LHCN-M2 (cell line): ENCODE measurements at places on chromosomes 16 and 17.

GRCh38 chr17:72299100-72299499 is 178.3 kb downstream of the SOX9 start:
- DNase-seq = no peak

DNA sequence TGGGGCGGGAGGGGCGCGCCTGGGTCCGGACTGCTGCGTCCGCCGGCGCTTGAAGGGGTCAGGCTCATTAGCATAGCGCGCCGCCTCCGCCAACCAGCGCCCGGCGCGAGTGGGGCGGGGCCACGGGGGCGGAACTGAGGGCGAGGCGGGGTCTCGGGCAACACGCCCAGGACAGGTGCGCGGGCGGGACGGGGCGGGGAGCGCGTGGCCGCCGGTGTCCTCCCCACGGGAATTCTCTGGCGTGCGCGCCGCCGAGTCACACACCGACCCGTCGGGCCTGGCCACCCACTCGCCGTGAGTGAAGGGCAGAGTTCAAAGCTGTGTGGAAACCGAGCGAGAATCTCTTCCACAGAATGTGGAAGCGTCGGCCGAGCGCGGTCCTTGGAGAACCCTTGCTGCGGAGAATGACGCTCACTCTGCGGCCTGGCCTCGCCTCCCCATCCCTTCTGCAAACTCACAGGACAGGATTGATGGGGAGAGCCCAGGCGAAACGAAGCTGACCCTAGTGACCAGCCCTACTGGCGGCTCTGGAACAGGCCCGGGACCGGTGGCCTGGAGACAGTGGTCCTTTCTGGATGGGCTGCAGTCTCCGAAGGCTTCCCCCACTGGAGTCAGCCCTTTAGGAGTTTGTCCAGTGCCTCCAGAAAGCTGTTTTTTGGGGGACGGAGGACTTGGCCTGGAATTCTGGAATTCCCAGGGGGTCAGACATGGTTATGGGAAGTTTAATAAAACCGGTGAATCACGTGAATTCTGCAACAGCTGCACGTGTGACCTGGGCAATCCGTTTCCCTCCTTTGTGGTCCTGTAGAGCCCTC is at the start of gene SNAI3:
SNAI3 (minus strand) TSS at position 69 of the 815 bp plus-strand sequence. CDS start 101 bp downstream, outside the sequence.
- peak; percentile 71 for DNase-seq

- DNase-seq = no peak
These were observed 16.6 kb downstream of the LDHD start for GRCh38 chr16:75099738-75100602.

- no peak for DNase-seq
These were observed 1.5 kb downstream of the HAPSTR1 start for GRCh38 chr16:9092978-9093344.

DNA sequence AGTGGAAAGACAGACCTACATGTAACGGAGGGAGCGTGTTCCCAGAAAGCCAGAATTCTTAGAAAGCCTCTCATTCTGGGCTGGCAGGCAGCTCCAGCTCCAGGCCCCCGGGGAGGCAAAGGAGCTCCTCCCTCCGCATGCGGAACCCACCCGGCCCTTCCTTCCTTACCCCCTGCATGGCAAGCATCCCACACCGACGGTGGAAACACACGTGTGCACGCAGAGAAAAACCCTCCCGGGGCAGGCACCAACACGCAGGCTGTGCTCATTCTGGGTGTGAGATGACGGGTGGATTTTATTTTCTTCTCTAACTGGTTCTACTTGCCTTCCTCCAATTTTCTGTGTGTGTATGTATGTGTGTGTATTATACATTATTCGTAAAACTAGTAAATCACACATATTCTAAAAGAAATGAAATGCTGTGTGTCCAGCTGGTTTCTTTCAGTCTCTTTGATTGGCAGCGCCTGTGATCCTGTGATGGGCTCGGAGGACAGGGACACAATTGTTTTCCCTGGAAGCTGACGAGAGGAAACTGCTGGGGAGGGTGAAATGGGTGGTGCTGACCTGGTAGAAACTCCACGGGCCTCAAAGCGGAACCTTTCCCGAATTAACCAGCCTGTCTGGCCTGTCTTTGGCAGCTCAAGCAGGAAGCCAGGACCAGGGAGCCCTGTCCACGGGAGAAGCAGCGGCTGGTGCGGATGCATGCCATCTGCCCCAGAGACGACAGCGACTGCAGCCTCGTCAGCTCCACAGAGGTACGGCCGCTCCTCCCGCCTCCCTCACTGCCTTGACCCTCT is 22.2 kb downstream of the CARD14 start:
- no peak for DNase-seq

GRCh38 chr17:41211845-41212466 is 14.5 kb upstream of the KRTAP9-2 start:
- DNase-seq = peak; percentile 54

GRCh38 chr16:74591876-74592650 is 14.9 kb downstream of the GLG1 start:
- DNase-seq = no peak

DNA sequence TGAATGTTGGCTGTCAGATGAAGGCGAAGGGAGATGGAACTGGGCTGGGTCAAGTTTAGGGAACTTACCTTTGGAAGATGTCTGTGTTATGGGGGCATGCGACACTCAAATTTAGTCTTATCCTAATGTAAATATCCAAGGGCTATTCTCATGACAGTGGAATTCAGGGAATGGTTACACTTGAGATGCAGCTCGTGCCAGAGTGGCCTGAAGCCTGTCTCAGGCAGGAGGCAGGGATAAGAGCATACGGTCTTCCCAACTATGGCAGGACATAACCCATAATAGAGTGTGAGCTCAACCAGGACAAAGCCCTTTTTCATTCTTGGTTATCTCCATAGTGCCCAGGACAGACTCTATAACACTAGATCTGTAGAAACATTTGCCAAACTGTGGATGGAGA is 393.3 kb upstream of the CDH11 start:
- DNase-seq = no peak

- no peak for DNase-seq
These were observed 57.7 kb upstream of the RBFOX3 start for GRCh38 chr17:79668344-79669250.

DNA sequence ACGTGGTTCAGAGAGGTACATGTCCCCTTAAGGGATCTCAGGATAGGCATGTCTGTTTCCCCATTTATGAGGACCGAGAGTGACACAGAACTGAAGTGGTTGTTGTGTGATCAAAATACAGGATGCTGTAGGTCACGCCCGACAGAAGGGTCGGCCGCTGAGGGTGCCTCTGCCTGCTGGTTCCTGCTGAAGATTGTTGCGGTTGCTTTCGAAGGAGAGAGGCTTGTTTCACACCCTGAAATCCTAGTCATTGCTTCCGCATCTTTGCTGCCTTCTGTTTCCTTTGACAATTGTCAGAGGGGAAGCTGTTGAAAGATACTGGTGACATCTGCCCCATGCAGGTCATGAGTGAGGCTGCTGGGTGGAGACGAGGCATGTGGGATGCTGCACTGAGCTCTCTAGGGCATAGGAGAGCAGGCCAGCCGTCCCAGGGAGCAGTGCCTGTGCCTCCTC is 3.8 kb upstream of the NAT9 start:
- no peak for DNase-seq

GRCh38 chr16:56610017-56610608 is 1.7 kb downstream of the MT2A start:
- peak; percentile 94 for DNase-seq

GRCh38 chr17:3918372-3919122 is 2.3 kb upstream of the P2RX1 start:
- DNase-seq = peak; percentile 19

GRCh38 chr16:82801361-82801760 is 174.6 kb downstream of the CDH13 start:
- DNase-seq = peak; percentile 34

- DNase-seq = no peak
These were observed 19.8 kb downstream of the EARS2 start for GRCh38 chr16:23537390-23537789.

DNA sequence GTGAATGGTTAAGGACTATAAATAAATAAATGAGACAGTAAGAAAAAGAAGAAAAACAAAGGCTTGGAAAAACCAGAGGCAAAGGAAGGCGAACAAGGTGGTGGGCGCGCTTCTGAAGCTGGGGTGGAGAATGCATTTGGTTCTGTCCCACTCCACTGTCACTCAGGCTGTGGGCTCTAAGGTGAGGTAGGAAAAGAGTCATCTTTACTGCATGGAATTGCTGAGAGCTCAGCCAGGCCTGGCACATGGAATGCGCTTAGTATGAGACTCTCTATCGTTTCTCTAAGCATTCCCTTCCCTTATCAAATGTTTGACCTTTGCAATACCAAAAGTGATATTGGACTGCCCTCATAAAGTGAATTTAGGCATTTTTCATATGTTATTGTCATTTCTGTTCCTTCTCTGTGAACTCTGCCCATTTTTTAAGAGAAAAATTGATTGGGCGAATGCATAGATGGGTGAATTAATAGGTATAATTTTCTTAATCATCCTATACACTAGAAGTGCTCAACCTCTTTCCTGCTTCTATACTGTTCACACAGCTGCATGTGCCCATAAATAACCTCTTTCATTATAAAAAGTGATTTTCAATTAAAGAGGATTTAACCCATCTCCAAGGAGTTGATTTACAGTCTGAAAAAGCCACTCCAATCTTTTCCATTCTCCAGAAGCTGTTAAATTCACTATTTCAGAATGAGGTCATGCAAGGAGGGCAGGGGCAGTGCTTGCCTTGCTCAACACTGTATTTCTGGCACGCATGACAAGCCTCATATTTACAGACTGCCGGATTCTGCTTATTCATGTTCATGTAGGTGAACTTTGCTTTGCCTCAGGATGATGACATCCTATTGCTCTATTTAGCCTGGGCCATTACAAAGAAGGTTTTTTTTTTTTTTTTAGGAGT is 87.7 kb downstream of the MYH10 start:
- DNase-seq = no peak

- DNase-seq = no peak
These were observed 61.7 kb upstream of the LYRM9 start for GRCh38 chr17:27954548-27955495.

GRCh38 chr16:52077607-52078006 is 469.3 kb downstream of the TOX3 start:
- DNase-seq = no peak

- DNase-seq = no peak
These were observed 331.9 kb downstream of the FOXL1 start for GRCh38 chr16:86910161-86910769.

DNA sequence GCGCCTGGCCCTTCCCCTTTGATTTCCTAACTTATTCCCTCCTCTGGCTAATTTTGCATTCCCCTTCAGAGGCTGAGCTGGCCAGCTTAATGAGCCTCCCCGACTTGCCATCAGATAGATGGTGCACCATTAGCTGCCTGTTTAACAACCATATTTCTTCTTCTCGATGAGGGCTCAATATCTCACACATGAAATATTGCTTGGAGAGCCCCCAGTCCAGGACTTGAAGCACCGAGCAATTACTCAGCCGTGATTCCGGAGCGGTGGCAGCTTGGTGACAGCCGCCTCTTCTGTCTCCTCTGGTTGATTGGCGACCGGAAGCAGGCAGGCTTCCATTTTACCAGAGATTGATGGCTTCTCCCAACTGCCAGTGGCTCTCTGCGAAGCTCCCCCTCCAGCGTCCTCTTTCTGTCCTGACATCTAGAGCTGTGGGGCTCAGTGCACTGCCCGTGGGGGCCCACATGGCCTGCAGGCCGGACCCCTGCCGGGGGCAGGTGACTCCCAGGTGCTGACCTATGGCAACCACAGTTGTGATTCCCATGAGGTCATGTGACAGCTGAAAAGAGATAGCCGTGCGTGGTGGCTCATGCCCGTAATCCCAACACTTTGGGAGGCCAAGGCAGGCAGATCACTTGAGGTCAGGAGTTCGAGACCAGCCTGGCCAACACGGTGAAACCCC is 133.7 kb upstream of the SEC14L1 start:
- DNase-seq = no peak

DNA sequence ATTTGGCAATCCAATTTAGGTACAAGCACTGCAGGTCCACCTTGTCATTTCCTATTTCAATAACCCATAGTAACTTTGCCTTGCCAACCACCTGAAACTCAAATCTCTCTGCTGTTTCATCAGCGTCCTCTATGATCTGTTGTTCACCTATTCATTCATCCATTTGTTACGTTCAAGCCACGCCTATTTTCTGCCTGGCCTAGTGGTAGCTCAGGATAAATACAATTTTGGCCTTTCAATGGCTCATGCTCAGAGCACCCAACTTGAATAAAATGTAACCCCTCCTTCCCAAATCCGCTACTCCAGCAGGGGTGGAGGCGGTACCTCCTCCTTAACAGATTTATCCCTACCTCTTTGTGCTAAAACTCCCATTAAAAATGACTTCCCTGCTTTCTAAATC is 3.6 kb upstream of the FBXO47 start:
- no peak for DNase-seq

DNA sequence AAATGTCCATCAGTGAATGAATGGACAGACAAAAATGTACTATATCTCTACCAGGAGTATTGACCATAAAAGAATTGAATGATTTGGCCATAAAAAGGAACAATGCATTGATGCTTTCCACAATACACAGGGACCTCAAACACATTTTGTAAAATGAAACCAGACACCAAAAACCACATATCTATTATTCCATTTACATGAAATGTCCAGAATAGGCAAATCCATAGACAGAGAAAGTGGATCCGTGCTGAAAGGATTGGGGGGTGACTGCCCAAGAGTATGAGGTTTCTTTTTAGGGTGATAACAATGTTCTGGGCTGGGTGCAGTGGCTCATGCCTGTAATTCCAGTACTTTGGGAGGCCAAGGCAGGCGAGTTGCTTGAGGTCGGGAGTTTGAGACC is 6.9 kb upstream of the LITAF start:
- no peak for DNase-seq

- DNase-seq = no peak
These were observed 71.3 kb downstream of the NEUROD2 start for GRCh38 chr17:39536468-39536867.

DNA sequence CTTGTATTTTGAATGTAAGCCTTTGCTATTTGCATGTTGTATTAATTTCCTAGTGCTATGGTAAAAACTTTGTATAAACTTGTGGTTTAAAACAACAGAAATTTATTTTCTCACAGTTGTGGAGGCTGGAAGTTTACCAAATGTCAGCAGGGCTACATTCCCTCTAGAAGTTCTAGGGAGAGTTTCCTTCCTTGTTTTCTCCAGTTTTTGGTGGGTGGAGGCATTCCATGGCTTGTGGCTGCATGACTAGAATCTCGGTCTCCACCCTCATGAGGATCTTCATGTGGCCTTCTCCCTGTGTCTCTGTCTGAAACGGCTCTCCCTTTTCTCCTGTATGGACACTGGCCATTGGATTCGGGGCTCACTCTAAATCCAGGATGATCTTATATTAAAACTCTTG is 482.2 kb upstream of the GOT2 start:
- DNase-seq = no peak

DNA sequence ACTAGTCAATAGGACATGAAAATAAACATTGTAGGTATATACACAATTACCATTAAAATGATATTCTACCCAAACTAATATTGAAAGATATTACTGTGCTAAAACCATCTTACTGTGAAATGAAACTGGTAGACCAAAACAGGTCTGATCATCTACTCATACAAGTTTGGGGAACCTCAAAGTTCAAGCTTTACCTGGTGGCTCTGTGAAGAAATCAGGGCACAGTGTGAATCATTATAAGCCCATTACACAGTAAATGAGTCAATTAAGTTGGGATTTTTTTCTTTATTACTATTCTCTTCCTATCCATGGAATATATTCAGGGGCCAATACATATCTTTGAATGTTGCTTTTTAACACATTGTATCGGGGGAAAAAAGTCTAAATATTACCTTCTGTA is 57.1 kb downstream of the HELZ start:
- DNase-seq = no peak
